GM12878 (cell line): ENCODE measurements at places on chromosomes 16 and 17.

GRCh38 chr16:81645266-81645694, 133.8 kb upstream of the PLCG2 start:
- DNase-seq = no peak

- no peak for DNase-seq
Observed at GRCh38 chr16:67150047-67150832, 558 bp downstream of the B3GNT9 start.

DNA sequence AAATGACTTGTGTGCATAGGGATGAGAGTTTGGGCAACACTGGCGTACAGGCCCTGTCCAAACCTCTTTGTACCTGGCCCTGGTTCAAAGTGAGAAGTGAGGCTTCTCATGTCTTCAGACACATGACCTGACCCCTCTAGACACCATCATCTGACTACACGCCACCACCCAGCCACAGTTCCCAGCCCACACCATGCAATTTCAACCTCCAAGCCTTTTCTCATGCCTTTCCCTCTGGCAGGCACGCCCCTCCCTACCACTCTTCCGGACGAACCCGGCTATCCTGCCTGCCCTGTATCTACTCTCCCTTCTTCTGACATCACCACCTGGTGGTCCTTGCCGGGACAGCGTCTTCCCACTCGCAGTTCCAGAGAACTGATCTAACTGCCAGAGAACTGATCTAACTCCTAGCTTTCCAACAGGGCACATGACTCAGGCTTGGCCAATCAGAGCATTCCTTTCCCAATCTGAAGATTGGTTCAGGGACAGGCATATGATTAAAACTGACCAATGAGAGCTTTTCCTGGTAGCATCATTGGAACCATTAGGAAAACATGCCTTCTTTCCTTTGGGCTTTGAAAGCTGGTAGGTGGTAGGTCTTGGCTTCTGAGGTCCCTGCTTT, 27.1 kb upstream of the IL21R start:
- peak; percentile 90 for DNase-seq

DNA sequence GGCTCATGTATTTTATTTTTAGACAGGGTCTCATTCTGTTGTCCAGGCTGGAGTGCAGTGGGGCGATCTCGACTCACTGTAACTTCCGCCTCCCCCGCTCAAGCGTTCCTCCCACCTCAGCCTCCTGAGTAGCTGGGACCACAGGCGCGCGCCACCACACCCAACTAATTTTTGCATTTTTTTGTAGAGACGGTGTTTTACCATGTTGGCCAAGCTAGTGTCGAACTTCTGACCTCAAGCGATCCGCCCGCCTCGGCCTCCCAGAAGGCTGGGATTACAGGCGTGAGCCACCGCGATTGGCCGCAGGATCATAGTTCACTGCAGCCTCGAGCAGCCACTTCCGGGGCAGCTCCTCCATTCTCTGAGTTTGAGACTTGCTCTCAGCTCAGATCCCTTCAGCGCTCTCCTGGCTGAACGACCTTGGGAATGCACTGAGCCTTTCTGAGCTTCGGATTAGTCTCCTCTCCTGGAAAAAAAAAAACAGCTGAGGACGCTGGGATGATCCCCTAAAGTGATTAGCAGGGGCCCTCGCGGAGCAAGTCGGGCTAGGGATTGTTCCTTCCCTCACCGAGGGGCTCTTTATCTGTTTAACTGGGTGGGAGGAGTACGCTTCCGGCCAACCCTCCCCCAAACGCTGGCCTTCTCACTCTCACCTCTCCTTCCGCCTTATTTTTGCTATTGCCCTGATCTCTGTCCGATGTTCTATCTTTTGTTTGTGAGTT, 1.1 kb upstream of the PKMYT1 start:
- no peak for DNase-seq

DNA sequence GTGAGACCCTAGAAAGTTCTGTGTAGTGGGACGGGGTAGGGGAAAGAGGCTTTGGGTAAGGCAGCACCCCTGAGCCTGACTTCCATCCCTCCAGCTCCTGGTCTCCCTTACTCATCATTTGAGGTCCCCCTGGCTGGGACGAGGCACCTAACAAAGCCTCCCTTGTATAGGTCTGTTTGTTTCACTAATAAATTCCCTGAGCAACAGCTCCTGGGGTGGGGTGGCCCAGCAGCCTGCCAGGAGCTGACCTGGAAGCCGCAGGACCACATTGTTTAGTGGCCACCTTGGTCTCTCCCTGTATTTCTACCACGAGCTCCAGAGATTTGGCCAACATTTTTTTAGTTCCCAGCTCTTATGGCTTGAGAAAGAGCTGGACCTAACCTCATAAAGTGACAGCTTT, 7.2 kb downstream of the PRR15L start:
- no peak for DNase-seq

- DNase-seq = no peak
Observed at GRCh38 chr17:77697480-77698400, 260.8 kb upstream of the TNRC6C start.

GRCh38 chr16:52407778-52408177, 139.2 kb downstream of the TOX3 start:
- DNase-seq = no peak

GRCh38 chr17:38342886-38343607, 709 bp downstream of the GPR179 start:
- no peak for DNase-seq

GRCh38 chr17:21511363-21512195, 135.4 kb downstream of the KCNJ12 start:
- DNase-seq = no peak

DNA sequence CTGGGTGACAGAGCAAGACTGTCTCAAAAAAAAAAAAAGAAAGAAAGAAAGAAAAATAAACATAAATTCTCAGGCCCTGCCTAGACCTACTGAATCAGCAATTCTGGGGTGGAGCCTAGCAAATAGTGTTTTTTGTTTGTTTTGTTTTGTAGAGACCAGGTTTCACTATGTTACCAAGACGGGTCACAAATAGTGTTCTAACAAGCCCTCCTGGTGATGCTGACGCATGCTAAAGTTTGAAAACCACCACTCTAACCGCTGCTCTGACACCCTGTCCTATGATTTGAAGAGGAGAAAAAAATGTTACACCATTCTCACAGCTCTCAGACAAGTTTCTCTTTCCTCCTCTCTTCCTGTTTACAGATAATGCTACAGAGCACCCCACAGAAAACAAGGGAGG, 1.5 kb downstream of the MRPL10 start:
- no peak for DNase-seq

- DNase-seq = no peak
Observed at GRCh38 chr17:40873801-40874200, 6.8 kb upstream of the KRT12 start.
